ENCODE measurements at places on chromosomes 2 and 18.

DNA sequence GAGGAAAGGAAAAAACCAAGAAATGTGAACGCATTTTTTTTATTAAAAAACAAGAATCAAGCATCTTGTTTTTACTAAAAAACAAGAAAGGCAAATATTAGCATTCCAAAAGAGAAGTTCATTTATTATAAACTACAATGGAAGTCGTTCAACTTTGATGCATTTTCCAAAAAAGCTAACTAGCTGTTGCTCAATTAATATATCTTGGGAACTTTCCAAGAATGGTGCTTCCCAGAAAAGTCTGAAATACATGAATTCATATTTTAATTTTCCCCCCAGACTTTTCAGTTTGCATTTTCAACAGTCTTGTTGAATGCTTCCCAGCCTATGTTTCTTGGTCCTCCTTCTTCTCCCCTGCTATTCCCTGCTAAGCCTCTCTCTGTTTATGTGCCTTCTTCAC lies 7.5 kb upstream of the RND3 start:
- DNase-seq, result no peak

DNA sequence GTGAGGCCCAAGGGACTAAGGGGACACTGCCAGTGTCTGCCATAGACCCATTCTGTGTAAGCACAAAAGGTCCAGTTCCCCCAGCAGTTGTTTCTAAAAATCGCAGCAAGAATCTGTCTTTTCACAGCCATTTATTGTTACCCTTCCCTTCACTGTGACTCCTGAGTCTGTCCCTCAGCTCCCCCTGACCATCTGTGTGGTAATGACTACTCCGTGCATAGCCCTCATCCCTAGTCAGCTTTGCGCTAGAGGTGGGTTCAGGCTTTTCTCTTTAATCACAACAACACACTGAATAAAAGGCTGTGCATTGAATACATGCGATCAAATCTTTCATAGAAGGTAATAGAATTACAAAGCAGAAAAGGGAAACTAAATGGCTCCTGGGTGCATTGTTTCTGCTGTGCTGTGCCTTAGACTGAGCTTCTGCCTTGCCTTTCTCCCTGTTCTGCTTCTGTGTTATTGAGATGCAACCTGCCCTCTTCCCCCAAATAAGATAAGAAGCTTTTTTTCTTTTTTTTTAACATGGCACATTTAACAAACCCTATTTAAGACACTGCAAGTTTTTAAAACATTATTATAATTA lies 836.0 kb upstream of the CDH2 start:
- DNase-seq, result no peak

DNA sequence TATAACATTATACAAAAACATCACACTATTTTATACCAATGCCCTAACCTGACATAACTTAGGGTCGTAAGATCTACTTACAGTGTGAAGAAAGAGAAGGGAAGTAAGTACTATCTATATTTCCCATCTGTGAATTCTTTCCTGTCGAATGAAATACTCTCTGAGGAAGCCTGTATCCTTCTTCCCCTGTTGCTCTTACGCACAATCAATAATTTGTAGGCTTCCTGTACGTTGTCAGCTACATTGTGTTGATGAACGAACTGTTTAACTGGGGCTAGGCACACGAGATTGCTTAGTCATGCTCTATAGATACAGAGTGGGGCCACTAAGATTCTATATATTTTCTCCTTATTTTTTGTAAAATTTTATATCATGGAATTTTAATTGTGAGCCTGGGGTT lies 1125.0 kb upstream of the CELF4 start:
- no peak for DNase-seq

DNA sequence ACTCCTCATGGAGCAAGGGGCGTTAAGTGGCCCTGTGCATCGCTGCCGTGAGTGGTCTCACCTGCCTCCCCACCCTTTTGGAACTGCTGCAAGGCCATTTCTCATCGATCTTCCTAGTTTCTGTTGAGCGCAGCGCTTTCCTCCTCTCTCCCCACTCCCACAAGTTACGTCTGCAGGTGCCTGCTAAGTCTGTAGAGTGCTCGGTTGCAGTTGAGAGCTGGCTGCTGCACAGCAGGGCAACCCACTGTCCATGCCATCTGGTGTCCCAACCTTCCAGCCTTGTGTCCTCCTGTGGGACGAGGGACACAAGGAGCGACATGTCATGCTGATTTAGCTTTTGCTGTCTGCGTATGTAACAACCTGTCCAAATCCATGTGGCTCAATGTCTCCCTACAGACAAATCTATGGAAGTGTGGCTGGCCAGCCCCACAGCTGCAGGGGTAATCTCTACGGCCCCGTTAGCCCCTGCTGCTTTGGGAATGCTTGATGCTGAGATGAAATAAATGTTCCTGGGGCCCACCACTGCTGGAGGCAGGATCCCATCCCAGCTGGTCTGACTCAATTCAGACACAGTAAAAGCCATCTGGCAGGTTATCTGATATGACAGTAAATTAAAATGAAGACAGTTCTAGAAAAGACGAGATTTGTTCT lies 68.1 kb upstream of the TCF7L1 start:
- DNase-seq, result no peak

DNA sequence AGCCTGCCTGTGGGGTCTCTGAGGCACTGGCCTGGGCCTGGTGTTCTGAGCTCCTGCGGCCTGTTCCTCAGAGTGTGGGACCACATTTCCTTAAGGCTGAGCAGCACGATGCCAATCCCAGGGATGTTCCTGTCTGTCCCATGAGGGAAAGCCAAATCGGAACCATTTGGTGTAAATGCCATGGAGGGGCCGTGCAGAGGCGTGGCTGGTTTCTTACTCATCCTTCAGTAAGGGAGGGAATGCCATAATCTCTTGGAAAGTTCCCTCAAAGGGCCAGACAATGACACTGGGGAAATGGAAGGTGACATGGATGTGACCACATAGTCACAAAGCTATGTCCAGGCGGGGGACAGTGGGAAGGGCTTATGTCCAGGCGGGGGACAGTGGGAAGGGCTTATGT lies 14.4 kb upstream of the PTMA start:
- no peak for DNase-seq

DNA sequence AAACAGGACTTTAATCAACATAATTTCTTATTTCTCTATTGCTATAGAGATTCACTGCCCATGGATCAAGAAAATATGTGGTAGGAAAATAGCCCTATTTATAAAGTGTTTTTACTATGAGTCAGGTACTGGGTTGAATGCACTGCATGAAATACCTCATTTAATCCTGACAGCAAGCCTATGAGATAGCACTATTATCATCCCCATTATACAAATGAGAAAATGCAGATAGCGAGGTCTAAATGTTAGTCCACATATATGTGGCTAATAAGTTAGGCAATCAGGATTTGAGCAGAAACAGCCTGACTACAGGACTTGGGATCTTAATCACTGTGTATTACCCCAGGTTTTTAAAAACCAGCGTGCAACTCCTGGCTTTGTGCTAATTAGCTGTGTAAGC lies 8.5 kb upstream of the LYPD1 start:
- DNase-seq, result no peak

DNA sequence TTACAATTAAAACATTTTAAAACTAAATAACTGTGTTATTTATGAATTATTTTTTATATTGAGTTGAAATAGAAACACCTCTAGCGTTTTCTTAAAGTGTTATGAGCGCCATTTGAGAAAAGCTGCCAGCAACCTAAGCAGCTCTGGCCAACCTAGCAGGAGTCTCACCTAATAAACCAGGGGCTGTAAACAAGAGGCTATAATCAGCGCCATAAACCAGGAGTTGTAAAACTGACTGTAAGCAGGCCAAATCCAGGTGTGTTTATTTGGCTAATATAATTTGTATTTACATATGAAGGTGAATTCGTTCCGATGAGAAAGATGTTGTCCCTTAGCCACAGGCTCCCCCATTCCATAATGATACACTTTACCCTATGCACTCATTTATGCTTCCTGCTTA lies 34.7 kb downstream of the LRRTM1 start:
- DNase-seq, result no peak

DNA sequence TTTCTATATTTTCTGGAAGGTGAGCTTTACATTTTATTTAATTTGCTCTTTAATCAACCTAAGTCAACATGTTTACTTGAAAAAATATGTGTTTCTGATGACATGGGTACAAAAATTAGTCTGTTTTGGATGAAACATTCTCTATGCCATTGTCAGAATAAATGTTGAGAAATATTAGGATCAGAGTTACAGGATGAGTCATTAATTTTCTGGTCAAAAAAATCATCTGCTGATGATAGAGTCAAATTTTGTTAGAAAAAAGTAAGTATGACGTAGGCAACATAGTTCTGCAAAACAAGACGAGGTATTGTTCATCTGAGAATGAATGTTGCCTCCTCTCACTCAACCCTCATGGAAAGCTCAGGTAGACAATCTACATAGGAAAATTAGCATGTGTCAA lies 107.6 kb upstream of the CAVIN2 start:
- DNase-seq, result no peak

GRCh38 chr2:223155956-223156355 lies 104.0 kb downstream of the KCNE4 start:
- no peak for DNase-seq

GRCh38 chr18:11807233-11807632 lies 44.0 kb upstream of the CHMP1B start:
- DNase-seq, result no peak

- no peak for DNase-seq
These were observed 107.4 kb downstream of the TMEM200C start for GRCh38 chr18:5787936-5788335.

DNA sequence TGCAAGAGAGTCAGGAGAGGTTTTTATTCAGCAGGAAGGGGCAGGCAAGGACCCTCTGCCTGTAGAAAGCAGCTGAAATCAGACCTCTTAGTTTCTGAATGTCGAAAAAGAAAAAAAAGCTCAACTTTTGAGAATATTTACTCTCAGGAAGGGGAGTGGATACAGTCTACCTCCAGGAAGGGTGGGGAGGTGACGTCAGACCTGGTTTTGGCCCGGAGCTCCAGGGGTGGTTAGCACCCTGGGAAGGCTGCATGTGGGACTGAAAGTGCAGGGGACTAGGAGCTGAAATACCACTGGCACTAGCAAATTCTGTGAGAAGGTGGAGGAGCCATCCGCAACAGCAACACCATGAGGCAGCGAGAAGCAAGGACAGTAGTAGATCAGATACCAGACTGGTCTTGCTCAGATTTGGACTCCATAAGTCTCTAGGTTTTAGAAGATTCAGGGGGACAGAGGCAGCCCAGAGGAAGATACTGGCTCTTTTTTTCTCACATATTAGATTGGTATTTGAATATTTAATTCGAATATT lies 19.8 kb downstream of the MC2R start:
- DNase-seq, result no peak

DNA sequence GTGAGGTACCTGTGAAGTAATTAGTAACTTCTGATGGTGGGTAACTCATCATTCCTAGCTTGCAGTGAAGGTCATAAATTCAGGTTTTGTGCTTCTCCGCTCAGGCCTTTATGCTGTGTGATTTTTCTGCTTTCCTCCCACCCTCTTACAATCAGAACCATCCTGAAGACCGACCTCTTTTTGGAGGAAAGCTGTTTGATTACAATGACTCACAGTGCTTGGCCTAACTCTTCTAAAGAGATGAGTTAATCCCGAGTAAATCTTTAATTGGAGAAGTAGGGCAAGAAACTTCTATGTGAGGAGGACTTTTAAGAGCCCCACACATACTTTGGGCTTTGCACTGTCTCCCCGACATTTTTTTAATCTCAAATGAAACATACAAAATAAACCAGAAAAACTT lies 53.1 kb downstream of the TTC27 start:
- no peak for DNase-seq

DNA sequence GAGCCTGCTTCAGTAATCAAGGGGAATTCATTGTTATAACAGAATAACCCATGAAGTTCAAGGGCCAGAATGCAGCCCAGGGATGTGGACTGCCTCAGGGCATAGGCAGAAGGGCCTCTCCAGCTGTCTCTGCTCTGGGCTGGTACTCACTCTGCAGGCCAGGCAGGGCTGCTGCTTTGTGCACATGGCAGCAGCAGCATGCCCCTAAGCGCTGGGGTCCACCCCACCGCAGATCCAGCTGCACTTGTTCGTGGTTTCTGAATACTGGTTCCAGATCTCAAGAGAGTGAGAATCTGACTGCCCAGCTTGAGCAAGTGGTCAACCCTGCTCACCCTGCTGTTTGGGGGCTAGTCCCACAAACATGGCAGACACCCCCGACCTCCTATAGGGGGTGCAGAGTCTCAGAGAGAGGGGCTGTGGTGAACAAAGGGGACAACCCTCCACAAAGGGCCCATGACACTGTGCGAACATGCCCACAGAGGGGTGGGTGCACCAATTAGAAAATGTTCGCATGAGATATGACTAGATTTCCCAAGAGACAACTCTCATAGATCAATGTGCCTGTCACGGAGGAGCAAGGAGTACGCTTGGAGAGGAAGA lies 87.3 kb downstream of the ACTR3 start:
- no peak for DNase-seq

GRCh38 chr2:40158781-40159180 lies 293.1 kb downstream of the SLC8A1 start:
- no peak for DNase-seq

- no peak for DNase-seq
These were observed 12.7 kb upstream of the CDH2 start for GRCh38 chr18:28189400-28190239.

DNA sequence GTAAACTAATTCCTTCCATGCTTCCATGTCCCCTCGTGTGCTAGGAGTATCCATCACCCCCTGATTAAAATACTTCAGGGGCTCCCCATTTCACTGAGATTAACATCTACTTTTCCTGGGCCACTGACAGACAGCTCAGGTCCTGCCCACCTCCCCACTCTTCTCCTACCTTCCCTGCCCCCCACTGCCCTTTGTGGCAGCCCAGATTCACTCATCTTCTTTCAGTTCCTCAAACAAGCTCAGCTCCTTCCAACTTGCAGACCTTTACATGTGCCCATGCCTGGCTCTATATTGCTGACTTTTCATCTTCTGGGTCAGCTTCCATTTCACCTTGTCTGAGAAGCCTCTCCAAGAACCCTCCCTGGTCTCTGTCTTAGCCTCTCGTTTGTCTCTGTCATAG lies 12.0 kb downstream of the RUFY4 start:
- no peak for DNase-seq

Data from SW 1271 (cell line).